ENCODE measurements at places on chromosomes 6 and 20.

GRCh38 chr6:163765335-163765734 lies 350.8 kb downstream of the QKI start:
- DNase-seq: no peak

DNA sequence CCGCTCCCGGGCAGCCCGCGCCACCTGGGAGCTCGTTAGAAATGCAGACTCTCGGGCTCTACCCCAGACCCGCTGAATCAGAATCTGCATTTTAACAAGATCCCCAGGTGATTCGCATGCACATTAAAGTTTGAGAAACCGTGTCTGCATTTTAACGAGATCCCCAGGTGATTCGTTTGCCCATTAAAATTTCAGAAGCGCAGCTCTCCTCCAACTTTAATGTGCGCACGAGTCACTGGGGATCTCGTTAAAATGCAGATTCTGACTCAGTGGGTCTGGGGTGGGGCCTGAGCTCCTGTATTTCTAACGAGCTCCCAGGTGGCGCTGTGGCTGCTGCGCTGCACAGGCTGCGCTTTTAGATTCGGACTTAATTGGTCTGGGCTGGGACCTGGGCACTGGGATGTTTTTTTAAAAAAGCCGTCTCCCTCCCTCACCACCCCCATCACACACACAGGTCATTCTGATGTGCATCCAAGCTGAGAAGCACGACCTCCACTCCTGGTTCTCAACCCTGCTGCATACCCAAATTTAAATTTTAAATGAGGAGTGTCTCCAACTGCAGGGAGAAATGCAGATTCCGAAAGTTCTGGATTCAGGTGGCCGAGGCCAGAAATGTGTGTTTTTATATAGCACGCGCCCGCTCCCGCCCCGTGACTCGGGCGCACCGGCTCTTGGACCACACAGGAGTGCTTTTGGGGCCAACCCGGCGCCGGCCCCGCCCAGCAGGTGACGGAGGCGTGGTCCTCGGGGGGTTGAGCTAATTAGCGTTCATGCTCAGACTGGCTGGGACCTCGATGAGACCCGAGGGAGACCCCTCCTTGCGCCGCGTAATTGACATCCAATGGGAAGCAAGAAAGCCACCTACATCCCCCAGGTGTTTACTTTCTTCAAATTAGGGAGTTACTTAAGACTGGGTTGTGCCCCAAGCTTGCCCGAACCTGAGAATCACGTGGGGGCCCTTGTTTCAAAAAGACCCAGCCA lies 85.8 kb downstream of the ZFP64 start:
- DNase-seq: no peak

DNA sequence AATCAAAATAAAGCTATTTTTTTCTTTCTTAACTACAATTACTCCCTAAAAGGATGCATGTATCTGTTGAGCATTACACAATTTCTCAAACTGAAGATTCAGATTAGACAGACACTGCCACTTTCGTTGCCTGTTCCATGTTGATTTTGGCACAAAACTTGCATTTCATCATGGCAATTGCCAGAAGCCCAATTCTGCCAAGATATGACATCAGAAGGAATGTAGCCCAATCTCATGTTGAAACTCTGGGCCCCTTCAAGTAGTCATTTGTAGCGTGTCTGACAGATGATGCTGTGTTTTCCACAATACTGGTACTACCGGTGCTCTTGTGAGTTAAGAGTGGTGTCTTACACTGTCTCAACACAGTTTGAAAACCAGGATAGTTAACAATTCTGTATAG lies 705.4 kb downstream of the PTPRT start:
- DNase-seq: no peak

DNA sequence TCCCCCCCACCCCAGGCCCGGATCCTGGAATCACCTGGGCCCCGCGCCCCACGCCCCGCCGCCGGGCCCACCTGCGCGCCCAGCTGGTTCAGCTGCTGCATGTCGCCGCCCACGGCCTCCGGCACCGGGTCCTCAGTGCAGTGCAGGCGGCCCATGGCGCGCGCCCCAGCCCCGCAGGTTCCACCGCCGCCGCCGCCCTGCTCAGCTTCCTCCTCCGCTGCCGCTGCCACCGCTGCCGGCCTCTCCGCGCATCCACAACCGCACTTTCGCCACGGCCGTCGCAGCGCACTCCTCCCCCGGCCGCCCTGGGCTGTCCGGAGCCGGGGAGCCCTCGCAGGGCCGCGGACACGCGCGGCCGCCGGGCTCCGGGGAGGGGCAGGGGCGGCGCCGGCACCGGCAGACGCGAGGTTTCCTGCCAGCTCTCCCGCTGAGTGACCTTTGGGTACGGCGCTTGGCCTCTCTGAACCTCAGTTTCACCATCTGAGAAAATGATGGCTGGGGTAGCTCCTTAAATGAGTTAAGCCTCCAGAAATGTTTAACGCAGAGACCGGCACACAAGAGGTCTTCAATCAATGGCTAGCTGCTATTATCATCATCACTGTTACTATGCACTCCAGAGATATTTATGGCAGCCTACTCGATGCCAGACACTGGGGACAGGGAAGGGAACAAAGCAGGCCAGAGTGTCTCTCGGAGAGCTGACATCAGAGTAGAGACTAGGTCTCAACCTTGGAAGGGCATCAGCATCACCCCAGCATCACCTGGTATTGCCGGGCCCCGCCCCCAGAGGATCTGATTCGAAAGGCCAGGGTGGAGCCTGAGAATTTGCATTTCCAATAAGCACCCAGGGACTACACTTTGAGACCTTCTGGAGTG lies at the start of gene COMMD7:
COMMD7 (minus strand) TSS at position 231 of the 876 bp plus-strand sequence; CDS start at position 155, 76 bp downstream.
- DNase-seq: peak; percentile 20

GRCh38 chr6:133548423-133549159 lies 307.4 kb downstream of the EYA4 start:
- no peak for DNase-seq

DNA sequence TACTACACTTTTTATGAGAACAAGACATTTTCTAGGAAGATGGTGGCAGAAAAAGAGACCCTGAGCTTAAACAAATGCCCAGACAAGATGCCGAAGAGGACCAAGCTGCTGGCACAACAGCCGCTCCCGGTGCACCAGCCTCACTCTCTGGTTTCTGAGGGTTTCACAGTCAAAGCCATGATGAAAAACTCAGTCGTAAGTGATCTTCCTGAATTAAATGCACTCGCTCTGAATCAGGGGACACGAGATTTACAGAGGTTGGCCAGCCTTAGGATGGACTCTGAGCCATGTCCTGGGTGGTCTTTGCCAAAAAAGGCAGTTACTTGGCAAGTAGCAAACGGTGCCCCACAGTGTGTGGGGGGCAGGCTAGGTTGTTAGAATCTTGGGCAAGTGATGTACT lies 423 bp downstream of the PACRG start:
- DNase-seq: no peak

DNA sequence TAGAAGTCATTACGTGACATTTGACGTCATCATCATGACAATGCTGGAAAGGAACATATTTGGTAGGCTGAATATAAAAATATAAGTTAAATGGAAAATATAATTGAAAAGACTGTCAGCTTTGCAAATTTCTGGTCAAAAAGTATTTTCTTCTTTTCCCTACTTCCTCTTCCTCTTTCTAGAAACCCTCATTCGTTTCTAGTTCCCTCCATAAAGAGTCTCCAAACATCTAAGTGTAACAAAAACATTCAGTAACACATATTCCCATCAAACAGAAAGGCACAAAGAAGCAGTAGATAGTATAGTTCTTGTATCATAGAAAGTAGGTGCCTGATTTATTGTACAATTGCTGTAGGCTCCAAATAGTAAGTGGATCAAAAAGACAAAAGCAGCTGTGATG lies 150.8 kb upstream of the FAM83B start:
- DNase-seq: no peak

- DNase-seq: no peak
Measured at GRCh38 chr6:106255306-106255705, 70.3 kb downstream of the ATG5 start.

DNA sequence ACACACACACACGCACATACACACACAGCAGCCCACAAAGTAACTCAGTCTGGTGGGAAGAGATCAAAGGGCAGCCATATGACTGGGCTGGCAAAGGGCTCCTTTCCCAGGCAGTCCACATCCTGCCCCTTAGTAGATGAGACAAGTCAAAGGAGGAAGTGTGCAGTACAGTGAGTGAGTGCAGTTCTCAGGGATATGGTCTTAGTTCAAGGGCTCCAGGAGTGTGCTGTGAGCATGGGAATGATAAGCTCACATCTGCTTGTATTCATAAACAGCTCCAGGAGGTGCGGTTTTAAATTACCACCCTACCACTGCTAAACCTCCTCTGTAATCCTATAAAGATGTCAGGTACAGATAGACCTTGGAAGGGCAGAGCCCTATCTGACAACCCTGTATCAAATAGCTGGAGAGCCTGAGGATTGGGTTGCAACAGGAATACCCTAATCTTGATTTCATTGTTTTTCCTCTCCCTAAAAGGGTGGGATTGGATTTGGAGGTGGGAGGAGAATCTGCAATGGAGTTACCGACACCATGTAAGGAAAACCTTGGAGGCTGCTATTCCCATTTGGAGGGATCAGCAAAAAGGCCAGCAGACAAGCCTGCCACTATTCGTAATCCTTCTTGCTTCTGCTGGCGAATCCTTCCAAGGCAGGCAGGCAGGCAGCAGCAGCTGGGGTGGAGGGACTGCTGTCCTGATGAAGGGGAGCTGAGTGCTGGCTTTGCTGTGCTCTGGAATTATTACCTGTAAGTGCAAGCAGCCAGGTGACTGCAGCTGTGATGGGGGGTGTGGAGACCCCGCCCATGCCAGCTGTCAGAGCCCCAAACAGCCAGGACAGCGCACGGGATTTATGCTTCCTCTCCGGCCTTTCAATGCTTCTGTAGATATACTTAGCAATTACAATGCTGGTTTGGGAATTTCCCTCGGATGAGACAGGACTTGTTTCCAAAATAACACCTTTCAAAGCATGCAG lies 342.7 kb downstream of the PRL start:
- no peak for DNase-seq

DNA sequence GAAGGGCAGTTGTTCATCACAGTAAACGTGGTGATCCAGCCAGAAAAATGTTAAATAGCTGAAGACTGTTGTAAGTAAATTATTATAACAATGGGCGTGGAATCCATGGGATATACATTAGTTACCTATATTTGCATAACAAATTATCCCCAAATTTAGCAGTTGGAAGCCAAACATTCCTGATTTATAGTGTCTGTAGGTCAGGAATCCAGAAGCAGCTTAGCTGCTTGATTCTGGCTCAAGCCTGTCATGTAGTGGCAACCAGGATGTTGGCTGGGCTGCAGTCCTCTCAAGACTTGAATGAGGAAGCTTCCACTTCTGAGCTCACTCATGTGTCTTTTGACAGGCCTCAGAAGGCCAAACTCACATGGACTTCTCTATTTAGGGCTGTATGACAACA lies 6.9 kb upstream of the ADGRB3 start:
- DNase-seq: no peak

DNA sequence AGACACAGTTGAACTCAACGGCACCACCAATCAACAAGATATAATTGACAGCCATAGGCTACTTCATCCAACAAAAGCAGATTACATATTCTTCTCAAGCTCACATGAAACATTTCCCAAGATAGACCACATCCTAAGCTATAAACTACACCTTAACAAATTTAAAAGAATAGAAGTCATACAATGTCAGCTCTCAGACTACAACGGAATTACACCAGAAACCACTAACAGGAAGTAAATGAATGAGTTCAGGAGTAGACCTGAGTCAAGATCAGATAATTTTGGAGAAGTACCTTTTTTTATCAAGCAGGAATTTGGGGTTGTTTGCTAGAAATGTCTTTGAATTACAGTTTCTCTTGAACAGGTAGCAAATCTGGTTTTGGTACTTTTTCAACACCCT lies 237.8 kb downstream of the TBX18 start:
- DNase-seq: no peak

DNA sequence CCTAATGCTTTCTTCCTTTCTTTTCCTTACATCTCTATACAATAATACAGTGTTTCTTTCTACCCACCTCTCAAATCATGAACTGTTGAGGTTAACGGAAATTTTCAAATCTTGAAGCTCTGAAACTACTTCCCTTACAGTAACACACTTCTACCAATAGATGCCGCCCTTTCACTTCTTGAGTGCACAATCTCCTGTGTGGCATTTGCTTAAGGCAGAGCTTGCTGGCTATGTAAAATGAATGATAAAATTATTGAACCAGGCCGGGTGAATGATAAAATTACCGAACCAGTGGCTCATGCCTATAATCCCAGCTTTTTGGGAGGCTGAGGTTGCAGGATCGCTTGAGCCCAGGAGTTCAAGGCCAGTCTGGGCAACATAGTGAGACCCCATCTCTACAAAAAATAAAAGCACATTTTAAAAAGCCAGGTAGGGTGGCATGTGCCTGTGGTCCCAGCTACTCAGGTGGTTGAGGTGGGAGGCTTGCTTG lies 56.8 kb downstream of the KCNS1 start:
- DNase-seq: peak; percentile 2

DNA sequence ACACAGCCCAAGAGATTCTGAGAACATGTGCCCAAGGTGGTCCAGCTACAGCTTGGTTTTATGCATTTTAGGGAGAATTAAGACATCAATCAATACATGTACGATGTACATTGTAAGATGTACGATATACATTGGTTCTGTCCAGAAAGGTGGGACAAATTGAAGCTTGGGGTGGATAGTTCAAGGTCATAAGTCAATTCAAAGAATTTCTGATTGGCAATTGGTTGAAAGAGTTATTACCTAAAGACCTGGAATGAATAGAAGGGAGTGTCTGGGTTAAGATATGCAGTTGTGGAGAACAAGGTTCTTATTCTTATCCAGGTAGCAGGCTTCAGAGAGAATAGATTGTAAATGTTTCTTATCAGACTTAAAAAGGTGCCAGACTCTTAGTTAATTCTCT lies 31.8 kb upstream of the LCA5 start:
- DNase-seq: no peak

GRCh38 chr6:143859891-143860660 lies 4.2 kb upstream of the ZC2HC1B start:
- DNase-seq: no peak
